ENCODE measurements at places on chromosomes 16 and 17. TPM values are rescaled to one million over a fixed set of nuclear protein-coding genes. Genes with fewer than 3 reads are reported as not detected.

The ABAT gene
- 58.1 TPM for polyA plus RNA-seq

The ARHGDIG gene
- 4.2 TPM for polyA plus RNA-seq

The CLEC3A gene
- polyA plus RNA-seq = not detected

The FA2H gene
- polyA plus RNA-seq = 3.8 TPM

The SRCAP gene
- 27.7 TPM for polyA plus RNA-seq

The SLC38A8 gene
- polyA plus RNA-seq = not detected

The CSH2 gene
- 0.17 TPM for polyA plus RNA-seq

The PGS1 gene
- polyA plus RNA-seq = 34.2 TPM

The OR2C1 gene
- 0.67 TPM for polyA plus RNA-seq

DNA sequence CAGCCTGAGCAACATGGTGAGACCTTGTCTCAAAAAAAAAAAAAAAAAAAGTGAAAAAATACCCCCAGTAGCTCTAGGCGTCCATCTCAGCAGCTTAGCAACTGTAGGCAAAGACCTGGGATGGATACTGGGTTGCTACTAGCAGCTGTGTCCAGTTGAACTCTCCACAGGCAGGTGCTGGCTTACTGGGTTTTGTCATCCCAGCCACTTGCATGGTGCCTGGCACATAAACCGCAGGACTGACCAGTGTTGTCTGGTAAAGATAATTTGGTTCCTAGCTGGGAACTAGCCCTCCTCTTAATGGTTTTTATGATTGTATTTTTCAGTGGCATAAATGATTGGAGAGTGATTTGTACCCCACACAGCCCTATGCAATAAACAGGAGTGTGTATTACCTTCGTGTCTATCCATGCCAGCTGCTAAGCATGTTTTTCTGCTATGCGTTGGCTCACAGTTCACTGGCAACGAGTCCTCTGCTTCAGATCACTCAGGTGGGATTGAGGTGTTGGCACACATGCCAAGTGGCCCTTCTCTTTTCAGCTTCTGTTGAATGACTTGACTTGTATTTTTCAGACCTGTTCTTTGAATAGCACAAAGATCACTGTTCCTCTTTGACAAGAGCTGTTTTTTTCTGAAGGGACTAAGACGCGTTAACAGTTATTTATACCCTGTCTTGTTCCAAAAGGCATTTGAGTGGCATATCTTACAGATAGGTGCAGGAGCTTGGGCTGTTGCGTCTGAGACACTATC lies 352.9 kb downstream of the SNX29 start:
- DNase-seq = no peak

DNA sequence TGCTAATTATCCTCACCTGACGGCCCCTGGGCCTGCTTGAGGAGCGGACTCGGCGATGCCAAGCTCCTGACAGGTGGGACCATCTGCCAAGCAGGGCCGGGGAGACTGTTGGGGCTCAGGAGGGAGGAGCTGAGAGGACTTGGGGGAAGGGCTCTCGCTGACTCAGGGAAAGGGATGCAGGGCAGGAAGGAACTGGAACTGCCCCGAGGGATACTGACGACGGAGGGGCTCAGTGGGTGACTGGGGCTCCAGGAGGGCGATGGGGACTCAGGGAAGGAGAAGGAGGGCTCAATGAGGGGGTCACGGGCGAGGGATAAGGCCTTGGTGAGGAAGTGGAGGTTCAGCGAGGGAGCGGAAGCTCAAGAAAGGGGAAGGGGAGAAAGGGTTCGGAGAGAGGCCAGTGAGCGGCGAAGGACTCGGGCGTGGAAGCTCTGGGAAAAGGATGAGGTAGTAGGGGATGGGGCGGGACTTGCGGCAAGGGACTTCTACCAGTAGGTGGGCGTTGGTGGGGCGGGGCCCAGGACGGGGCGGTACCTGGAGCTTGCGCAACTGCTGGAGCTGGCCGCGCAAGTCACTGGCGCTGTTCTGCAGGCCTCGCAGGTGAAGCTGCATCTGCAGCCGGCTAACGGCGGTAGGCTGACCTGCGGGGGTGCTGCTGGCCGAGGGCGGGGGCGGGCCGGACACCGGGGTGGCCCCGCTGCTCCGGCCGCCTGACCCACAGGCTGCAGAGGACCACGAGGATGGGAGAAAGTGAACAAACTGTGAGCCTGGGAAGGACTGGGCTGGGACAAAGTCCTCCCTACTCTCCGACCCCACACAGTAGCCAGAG lies 46.5 kb downstream of the SRCIN1 start:
- DNase-seq = peak; percentile 67

DNA sequence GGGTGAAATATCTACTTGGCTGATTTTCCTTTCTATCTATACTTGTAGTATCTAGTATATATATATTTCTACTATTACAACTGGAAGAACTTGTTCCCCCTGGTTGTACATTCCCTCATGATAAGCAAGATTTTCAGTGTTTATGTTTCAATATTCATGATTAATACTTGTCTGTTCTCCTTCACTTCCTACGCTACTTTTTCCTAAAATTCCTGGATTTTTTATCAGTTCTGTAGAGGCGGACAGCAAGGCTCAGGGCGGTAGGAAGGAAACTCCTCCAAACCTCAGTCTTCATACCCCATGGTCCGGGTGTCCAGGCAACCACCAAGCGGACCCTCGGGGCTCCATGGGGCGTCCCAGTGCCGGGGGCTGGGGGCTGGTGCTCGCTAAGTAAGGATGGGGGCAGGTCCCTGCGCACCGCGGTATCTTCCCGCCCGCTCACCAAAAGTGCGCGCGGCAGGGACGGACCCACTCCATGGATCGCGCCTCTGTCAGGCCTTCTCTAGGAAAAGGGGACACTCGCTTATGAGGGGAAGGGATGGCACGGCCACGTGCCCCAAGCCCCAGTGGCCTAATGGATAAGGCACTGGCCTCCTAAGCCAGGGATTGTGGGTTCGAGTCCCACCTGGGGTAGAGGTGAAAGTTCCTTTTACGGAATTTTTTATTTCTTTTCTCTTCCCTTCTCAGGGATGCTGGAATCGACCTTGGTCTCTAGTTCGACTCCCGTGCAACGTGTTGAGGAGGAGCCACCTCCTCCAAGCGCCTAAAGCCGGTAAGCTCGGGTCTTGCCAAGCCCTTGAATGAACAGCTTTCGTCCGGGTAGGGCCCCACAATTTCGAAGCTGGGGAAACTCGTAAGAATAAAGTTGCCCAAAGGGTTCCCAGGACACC lies 13.2 kb downstream of the ATP5PD start:
- peak; percentile 92 for DNase-seq

GRCh38 chr16:2960183-2961010 lies 3.7 kb upstream of the KREMEN2 start:
- no peak for DNase-seq

DNA sequence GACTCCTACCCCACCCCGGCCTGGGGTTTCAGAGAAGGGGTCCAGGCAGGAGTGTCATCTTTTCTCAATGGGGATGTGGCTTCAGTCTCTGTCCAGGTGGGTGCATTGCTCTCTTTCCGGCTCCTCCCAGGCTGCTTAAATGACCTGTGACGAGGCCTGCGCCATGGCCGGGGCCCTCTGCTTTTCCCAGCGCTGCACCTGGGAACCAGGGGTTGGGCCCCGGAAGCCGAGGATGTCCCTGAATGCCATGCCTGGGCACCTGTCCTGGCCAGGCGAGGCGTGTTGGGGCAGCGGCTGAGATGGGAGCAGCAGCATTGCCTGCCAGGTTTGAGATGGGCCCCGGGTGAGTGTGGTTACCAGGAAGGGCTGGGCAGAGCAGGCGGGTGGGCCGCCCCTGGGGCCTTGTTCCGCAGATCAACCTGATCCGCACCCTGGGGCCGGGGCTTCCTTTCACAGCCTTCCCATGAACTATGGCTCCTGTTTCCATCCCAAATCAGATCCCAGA lies 147.4 kb downstream of the SEC14L1 start:
- DNase-seq = no peak

DNA sequence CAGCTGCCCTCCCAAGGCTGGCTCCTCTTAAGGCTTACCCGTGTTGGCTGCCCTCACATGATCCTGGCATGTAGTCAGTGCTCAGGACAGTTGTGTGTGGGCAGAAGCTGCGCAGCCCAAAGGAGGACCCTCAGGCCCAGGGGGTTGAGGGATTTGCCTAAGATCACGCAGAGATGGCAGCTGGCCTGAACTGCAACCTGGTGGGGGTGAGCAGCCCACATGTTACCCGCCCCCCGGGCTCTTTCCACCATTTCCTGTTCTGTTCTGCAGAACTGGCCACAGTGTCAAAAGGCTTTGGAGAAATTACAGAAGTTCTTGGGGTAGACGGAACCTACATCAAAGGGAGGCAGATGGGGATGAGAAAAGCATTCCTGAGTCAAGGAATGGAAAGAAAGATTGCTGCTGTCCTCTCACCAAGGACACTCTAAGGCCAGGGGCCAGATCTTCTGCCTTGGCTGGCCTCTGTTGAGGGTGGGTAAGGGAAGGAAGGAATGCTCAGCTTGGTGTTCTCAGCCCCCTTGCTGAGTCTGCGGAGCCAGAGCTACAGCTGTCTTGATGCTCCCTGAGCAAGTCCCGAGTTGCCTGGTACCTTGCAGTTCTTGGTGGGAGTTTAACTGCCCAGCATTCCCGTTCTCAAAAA lies 53.0 kb downstream of the EPN2 start:
- DNase-seq = no peak

GRCh38 chr16:68005786-68006286 lies 6.6 kb upstream of the DPEP2 start:
- no peak for DNase-seq

- DNase-seq = no peak
These were observed 102.2 kb downstream of the AATF start for GRCh38 chr17:37050920-37051319.

DNA sequence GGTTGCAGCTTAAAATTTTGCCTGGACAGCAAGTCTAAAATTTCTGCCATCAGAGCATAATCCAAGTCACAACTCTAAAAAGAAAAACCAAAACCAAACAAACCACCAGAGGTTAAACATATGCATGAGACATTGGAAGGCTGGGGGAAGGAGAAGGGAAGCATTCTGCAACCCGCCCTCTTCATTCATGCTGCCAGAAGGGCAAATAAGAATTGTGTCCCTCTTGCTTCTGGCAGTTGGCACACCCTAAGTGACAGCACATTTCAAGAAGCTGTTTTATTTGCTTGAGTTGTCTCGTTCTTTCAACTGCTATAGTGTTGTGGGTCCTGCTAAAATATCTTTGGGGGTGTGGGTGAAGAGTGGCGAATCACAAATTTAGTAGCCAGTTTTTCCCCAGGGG lies 99.6 kb downstream of the SKAP1 start:
- DNase-seq = no peak

DNA sequence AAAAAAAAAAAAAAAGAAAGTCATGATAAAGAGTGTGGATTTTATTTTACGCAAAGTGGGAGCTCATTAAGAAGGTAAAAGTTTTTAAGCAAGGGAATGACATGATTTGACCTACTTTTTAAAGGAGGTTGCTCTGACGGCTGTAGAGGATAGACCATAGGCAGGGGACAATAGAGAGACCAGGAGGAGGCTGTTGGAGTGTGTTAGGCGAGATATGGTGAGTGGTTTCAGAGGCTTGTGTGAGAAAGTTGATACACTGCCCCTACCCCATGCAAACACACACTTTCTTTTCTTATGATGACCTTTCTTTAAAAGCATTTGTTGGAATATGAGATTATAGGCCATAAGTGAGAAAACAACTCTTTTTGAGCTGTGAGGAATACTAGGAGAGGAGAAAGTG lies 82.0 kb downstream of the FTO start:
- no peak for DNase-seq

DNA sequence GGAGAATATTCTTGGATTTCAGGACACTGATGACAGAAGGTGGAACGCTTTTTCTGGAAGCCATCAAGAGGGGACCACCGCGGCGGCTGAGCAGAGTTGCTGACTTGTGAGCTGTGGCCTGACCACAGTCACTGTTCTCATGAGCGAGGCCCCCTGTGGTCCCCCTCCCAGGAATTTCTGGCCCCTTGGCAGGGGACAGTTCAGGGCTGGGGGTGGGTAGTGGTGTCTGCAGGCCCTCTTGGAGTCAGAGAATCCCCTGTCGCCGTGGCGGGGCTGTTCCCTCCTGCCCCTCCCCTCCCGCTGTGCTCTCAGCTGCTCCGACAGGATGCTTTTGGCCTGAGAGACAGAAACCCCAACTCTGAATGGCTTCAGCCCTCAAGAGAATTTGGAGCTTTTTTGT lies 292.0 kb downstream of the SEC14L1 start:
- DNase-seq = no peak

- no peak for DNase-seq
These were observed 173.8 kb downstream of the RPTOR start for GRCh38 chr17:80718428-80718827.

DNA sequence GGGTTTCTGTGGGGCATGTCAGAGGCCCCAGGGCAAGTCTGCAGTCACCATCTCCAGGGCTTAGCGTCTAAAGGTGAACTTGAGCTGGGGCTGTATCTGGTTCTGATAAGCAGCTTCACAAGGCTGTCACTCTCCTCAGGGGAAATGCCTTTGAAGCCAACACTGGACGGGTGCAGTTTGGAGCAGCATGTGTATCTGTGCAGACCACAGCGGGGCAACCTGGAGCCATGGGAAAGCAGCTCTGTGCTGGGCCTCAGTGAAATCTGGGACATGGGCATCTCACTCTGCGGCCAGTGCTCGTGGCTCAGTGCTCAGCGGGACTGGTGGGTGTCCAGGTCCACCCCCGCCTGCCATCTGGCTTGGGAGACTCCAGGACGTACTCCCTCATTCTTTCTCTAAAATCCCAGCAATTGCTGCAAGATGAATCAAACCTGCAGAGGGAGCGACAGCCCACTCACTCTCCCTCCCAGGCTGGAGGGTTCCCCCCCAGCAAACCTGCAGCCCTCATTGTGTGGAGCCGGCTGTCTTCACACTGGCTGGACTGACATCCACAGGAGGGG lies 63.5 kb downstream of the PRMT7 start:
- DNase-seq = no peak

- no peak for DNase-seq
These were observed 45.8 kb upstream of the TOX3 start for GRCh38 chr16:52592778-52593177.

GRCh38 chr16:27646806-27647205 lies 96.9 kb downstream of the KATNIP start:
- DNase-seq = no peak

Measured in left renal pelvis (tissue), 4 donors.